ENCODE measurements at places on chromosomes 4 and X.

DNA sequence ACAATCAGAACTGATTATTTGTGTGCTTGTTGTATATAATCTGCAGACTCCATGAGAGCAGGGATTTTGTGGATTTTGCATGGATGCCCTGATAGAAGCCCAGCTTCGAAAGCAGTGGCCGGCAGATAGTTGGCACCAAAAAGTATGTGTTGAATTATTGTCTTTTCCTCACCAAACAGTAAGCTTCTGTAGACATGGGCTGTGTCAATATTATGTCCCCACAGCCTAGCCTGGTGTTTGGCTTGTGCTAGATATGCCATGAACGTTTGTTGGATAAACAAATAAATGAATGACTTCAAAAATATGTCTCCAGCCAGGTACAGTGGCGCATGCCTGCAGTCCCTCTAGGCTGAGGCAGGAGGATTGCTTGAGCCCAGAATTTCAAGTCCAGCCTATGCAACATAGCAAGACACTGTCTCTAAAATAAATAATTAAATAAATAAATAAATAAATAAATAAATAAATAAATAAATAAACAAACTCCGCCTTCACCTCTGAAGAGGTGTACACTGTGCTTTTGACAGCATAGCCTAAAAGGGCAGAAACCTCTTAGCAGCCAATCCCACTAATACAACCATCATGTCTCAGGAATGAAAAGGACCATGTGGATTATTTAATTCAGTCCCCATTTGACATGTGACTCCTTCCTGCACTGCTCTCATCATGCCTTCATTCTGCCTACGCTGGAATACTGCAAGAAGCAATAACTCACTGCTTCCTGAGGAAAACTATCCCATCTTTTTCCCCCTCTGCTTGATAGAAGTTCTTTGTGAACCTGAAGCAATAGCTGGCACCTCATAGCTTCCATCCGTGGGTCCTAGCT lies 335.2 kb downstream of the FBXW7 start:
- no peak for DNase-seq

DNA sequence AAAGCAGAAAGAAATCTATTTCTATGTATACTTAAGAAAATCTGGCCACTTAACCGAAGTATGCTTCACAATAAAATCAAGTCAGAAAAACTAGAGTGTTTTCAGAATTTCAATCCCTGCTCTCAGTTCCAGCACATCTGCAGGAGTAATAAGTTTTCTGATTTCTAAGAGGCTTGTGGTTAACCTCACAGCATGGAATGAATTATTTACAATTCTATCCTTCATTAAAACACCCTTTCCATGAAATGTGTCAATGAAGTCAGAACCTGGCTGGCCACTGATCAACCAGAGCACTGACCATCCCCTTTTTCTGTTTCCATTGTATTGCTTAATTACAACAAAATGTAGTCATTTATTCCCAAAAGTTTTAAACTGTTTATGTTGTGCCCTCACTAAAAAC lies 781.4 kb upstream of the INTU start:
- DNase-seq = no peak

GRCh38 chrX:110284159-110284558 lies 33.7 kb downstream of the AMMECR1 start:
- DNase-seq = no peak

DNA sequence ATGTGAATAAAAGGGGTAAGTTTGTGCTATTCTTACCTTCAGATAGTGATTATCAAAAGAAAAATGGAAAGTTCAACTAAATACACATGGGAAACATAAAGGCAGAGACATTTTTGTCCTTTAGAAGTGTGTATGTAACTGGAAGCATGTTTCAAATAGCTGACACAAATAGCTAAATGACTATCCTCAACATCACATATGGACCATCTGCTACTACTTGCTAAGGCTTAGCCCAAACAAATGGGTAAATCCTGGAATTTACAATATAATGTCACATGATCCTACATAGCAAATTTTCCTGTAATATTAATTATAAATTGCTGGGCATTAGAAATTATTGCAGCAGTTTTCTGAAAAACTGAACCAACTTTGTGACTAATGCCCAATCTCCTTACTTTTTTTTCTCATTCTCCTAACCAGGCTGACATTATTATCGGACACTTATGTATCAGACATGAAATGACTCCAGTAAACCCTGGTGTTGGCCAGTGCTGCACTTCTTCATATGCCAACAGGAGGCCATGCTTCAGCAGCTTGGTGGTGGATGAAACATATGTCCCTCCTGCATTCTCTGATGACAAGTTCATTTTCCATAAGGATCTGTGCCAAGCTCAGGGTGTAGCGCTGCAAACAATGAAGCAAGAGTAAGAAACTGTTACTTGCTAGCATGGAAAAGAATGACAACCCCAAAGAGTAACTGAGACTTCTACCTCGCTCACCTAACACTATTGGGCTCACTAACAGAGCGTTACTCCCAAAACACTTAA lies 16.1 kb downstream of the AFP start:
- DNase-seq = no peak

- DNase-seq = no peak
Observed at GRCh38 chr4:93342738-93343137, 485.8 kb upstream of the ATOH1 start.

DNA sequence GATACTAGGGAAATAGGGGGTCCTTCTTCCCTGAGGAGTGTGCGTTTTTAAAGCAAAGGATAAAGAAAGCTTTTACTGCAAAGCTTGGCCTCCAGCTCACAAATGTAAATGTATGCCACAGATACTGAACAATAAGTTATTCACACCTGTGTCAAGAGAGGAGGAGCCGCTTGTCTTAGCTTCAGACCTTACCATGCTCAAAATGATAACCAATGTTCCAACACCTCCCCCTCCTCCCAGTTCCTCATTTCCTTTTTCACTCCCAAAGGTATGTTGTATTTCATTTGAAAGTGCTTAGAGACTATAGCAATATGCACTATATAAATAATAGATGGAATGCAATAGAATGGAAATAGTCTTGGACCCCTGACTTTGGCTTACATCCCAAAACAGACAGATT lies 47.0 kb upstream of the RAPGEF2 start:
- DNase-seq = no peak

- DNase-seq = no peak
Observed at GRCh38 chrX:153735274-153735673, 10.6 kb downstream of the ABCD1 start.

DNA sequence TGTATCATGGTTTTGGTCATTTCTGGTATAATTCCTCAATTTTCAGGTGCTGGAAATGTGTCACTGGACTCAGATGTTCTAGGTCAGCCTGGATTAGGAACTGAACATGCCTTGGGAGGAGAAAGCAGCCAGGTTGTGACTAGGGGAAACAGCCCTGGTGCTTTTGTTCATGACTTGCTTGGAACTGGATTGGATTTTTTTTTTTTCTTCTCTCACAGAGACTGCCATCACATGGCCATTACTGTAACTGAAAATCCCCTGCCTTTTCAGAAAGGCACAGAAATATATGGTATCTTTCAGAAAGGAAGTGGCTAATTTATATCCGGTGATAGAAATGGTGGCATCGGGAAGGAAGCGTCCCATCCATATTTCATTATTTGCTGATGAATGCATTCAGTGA lies 34.6 kb downstream of the SEPTIN11 start:
- no peak for DNase-seq

GRCh38 chr4:88143504-88143903 lies 14.9 kb downstream of the ABCG2 start:
- DNase-seq = no peak

GRCh38 chr4:11497212-11497806 lies 68.6 kb upstream of the HS3ST1 start:
- DNase-seq = no peak

- no peak for DNase-seq
Observed at GRCh38 chr4:151887816-151888180, 127.0 kb upstream of the GATB start.

DNA sequence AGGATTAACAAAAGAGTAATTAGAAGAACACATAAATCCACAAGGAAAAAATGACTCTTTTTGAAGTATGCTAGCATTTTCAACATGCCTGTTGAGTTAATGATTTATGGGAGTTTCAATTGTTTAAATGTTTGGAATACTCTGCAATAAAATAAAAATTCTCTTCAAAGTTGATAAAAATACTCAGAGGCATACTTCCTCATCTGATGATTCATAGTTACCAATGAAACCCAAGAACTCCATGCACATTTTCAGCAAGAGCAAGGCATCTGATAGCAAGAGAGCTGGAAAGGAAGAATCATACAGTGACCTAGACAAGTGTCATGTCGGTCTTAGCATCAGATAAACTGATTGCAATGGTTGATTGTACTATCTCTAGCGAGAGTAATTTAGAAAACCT lies 443.7 kb upstream of the ATOH1 start:
- no peak for DNase-seq

- no peak for DNase-seq
Observed at GRCh38 chr4:26525136-26525770, 35.0 kb upstream of the CCKAR start.

- no peak for DNase-seq
Observed at GRCh38 chr4:159551281-159551680, 448.4 kb downstream of the RAPGEF2 start.

DNA sequence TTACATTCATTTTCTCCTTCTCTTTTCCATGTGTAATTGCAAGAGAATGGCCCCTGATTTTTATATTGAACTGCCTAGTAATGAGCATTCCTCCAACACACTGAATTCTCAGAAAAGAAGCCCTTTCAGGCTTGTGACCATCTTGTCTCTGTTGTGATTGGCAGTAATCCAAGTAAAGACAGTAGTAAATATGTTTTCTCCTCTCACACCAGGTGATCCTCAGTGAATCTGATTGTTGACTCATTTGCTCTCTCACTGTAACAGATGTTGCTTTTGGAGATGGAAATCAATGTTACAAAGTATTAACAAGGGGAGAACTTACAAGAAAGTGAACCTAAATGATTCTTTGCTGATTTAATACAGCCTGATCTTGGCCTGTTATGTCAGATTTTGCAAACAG lies 271.0 kb downstream of the AFF2 start:
- no peak for DNase-seq

DNA sequence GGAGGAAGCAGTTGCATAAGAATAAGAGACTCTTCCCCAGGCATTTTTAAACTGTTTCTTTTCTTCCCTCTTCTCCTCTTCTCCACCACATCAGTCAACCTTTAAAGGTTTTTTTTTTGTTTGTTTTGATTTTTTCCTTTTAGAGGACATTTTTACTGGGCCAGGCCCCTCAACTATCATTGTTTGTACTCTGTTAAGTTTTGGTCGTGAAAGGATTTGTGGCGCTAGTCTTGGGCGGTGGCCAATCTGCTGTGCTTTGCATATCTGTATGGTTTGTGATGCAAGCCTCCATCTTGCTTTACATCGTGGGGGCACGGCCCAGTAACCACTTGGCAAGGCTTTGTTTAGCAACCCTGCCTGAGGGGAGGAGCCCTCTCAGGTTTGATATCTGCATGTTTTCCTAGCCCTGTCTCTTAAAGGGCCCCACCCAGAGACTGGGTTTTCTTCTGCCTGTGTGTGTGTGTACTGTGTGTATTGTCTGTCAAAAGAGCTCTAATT lies 101.9 kb upstream of the SLITRK2 start:
- DNase-seq = no peak

- DNase-seq = no peak
Observed at GRCh38 chr4:17447675-17448298, 64.1 kb downstream of the QDPR start.

DNA sequence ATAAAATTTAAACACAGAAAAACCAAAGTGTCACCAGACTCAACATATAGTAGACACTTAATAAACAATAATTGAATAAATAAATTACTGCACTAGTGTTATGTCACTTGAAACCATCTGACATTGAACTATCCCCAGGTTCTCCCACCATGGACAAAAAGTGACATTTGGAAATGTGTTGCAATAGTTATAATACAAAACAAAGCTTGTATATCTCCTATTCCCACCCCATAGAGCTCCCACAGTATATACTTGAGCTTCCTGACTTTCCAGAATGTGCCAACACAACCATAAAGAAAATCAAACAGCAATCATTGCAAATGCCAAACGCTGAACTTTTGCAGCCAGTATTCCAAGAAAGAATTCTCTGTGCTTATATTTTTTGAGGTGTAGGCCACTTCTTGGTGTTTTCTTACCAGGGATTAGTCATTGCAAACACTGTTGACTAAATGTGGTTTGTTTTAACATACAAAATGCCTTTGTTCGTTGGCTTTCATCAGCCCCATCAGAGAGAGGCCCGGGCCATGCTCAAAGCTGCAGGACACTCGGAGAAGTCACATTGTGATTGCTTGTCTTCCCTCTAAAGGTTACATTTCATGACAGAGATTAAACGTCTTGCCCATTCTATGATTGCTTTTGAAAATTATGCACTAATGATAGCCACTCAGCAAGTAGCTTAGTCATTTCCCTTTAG lies 33.8 kb downstream of the PPARGC1A start:
- DNase-seq = no peak

GRCh38 chr4:76955182-76955581 lies 5.6 kb downstream of the SEPTIN11 start:
- DNase-seq = no peak

- DNase-seq = peak; percentile 3
Observed at GRCh38 chrX:115957862-115958490, 212.6 kb upstream of the AGTR2 start.

DNA sequence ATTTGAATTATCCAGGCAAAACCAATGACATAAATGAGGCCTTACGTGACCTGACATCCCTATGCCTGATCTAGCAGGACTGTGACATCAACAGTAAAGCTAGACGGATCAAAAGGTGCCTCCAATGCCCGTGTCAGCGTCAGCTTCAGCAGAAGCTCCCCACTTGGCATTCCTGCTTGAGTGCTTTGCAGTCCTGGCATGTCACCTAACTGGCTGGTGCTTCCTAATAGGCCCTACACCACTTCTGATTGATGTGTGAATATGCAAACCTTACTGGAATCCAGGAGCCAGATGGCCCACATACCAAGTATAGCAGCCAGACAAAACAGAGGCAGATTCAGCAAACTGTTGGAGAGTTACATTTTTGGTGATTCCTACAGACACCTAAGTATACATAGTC lies 224.2 kb downstream of the DMD start:
- no peak for DNase-seq

DNA sequence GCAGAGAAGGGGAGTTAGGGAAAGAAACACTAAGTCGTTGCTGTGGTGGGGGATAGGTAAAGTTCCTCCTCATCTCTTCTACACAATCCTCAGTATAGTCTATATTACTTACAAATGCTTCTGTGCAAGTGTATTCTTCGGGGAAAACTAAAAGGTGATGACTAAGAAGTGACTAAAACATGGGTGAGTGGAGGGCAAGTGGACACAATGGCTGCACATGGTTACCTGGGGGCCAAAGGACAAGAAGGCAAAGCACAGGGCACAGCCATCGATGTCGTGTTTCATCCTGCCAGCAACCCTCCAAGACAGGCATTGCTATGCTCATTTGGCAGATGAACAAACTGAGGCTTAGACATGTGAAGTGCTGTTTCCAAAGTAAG lies 35.5 kb upstream of the CCKAR start:
- DNase-seq = no peak

GRCh38 chrX:155995321-155995875 lies 2.1 kb upstream of the IL9R start:
- no peak for DNase-seq

- DNase-seq = no peak
Observed at GRCh38 chrX:107701493-107702121, 73.3 kb downstream of the PRPS1 start.

Data from cerebellar nuclear complex (tissue), 1 donor.